ENCODE measurements at places on chromosomes 12 and 14.

DNA sequence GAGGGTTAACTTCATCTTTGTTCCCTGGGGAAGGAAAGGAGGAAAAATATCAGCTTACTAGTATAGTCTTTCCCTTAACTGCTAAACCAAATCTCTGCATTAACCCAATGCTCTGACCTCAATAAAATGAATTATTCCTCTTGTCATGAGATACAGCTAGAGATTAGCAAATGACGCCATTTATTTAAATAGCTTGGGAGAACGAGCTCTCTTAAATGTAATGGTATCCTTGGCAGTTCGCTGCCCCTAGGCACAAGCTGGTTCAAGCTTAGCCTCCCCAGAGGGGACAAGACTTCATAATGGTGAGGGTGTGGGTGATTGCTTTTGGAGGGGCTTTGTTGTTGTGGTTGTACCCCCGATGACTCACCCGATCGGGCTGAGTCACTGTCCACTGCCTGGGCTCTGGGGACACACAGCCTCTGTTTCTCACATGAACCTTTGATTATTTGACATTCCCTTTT is 19.6 kb downstream of the FNTB start:
- DNase-seq, result no peak

DNA sequence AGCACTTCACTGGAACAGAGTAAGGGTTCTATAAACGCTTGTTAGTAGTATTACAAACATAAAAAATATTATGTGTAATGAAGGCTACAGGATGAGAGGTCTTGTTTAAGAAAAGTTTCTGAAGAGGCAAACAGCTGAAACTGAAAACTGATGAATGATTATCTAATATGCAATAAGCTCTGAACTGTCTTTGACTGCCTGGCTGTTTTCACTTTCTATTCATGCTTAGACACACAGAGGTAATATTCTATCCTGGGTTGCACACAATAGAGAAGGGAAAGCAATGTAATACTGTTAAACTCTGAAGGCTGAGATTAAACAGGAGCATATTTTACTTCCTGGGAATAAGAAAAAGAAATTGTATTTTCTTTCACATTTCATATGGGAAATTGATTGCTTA is 251.3 kb downstream of the ALX1 start:
- DNase-seq, result no peak

- DNase-seq, result no peak
Measured at GRCh38 chr14:90999299-90999698, 61.1 kb downstream of the RPS6KA5 start.

DNA sequence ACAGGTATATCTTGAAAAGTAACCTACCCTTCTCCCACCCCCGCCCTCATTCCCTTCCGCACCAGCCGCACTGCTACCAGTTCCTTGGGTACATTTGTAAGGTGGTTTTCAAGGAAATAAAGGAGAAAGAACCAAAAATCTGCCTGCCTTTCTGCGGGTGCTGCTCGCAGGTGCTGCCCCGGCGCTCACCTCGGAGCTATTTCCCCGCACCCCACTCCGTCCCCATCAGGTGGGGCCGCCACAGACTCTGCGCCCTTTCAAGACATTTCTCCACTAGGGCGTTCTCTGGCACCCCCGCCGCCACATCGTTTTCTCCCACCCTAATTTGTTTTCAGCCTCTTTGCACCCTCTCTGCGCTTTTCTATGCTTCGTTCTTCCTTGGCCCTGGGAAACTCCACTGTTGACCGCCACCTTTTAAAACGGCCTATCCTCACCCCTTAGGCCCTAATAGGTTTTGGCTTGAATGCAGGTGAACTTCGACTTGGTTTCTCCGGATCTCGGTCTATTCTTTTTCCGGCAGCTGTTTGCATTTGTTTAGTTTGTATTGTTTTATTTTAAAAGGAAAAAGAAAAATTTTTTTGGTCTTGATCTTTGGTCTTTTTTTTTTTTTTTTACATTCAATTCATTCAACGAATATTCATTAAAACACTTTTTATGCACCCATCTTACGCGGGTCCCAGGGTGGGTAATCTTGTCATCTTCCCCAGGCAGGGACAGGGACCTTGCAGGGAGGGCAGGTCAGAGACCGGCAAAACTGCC is 3.0 kb downstream of the VSX2 start:
- no peak for DNase-seq

GRCh38 chr12:84638811-84639368 is 273.7 kb downstream of the SLC6A15 start:
- DNase-seq, result no peak

- no peak for DNase-seq
Measured at GRCh38 chr12:45718306-45718705, 11.2 kb upstream of the ARID2 start.

DNA sequence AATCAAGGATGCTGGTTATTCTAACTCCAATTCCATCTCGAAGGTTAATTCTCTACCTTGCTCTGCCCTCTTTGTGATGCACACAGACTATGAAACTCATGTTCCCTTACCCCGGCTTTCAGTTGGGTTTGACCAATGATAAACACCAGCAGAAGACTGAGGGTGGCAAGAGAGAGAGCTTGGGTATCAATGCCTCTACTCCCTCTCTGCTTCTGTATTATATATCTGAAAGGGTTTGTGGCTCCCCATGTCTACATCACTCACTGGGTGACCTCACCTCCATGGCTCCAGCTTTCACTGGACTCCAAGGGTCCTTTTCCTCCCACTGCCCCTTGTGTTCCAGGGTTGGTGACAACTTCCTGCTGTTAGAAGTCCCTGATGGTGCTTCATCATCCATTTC is 659.0 kb upstream of the TBX3 start:
- no peak for DNase-seq

DNA sequence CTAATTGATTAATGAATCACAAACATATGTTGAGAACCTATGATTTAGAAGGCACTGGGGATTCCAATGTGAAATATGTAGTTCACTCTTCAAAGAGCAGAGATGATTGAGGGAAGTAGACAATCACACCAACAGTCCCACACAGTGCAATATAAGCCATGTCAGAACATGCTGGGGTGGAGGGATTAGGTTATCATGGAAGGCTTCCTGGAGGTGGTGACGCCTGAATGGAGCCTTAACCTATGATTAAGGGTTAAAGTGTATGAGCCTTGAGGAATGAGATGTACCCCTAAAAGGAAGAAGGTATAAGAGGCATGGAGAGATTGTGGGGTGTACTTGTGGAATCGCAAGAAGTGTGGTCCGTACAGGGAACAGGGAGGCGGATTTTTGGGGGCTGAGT is 31.3 kb downstream of the ERH start:
- DNase-seq, result no peak

DNA sequence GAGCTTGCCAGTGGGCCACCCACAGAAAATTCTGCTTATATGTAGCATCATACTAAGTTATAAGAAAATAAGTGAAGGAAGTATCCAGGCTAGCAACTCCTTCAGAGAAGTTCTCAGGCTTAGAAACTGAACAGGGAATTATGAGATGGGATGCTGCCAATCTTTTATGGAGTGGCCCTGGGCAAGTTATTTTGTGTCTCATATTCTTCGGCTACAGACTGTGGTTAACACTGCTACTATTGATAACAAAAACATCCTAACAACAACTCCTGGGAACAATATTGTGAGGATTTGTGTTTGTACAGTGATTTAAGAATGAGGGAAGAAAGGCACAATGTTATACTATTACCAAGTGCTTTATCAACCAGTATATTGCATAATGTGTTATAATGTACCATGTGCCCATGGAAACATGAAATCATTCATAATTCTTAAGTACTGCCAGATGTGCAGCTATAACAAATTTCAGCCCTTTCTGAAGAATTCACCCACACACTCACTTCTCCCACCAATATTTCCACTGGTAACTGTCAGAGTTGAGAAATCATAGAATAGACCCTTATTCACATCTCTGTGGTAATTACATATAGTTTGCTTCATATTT is 113.3 kb upstream of the SOX5 start:
- no peak for DNase-seq

DNA sequence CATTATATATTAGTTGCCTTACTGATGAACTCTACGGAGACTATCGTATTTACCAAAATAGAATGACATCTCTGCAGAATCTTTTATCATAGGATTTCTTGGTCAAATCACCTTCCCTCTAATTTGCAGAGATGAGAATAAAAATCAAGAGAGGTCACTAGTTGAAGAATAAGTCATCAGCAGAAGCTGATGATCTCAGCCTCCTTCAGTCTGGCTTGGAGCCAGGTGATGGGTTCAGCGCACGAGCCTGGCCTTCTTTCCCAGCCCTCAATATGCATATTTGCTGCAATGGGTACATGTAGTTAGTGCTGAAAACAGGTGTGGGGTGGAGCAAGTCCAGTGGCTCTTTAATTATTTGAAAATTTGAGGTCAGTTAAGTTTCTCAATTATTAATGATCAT is 19.2 kb upstream of the EMP1 start:
- no peak for DNase-seq

GRCh38 chr14:22471545-22472121 is 117.4 kb downstream of the DAD1 start:
- DNase-seq, result peak; percentile 39

- DNase-seq, result no peak
Measured at GRCh38 chr12:103879878-103880277, 38.8 kb upstream of the NT5DC3 start.

DNA sequence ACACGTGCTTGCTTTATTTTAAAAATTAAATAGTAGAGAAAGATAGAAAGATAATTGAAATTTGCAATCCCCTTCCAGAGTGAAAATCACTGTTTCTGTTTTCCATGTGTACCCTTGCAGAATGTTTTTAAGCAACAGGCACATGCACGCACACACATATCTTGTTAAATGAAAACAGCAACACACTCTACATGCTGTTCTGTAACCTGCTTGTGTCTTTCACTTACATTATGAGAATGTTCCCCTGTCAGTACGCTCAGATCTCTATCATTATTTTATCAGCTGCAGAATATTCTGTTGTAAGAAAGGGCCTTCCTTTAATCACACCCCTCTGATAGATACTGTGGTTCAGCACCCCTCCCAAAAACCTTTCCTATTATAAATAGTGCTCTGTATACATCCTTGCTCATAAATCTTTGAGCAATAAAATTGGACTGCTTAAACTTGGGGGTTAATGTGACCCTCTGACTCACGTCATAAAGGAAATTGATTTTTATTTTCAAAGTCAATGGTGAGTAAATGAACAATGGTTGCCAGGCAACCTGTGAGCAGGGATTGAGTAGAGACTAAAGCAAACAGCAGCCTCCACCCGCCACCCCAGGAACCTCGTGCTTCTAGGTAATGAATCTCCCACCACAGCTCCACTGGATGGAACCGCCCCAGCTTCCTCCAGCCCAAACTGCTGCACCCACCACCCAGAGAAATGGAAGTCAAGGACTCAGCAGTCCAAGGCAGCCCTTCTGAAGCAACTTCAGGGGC is 31.9 kb upstream of the CHGA start:
- DNase-seq, result no peak

DNA sequence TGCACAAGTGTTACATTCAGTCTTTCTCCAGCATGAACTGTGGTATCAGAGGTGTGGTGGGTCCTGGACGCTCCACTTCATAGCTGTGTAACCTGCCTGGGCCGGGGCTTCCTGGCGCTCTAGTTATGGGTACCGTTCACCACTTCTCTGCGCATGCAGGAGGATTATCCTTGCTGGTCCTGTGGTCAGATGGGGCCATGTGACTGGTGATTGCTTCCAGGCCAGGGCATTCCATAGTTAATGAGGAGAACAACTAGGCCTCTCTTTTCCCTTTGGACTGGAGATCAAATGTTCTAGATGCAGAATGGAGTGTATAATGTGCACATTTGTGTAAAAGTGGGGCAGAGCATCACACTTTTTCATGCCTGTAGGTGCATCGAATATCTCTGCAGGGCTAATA is 444.0 kb downstream of the AACS start:
- DNase-seq, result no peak

- DNase-seq, result peak; percentile 11
Measured at GRCh38 chr12:78470354-78471195, 394.0 kb upstream of the SYT1 start.

- no peak for DNase-seq
Measured at GRCh38 chr12:119415714-119416113, 81.2 kb downstream of the CCDC60 start.

- no peak for DNase-seq
Measured at GRCh38 chr12:7092229-7092985, at the start of gene C1R. C1R (minus strand) TSS chr12:7092445; CDS start chr12:7092388, 57 bp downstream.

DNA sequence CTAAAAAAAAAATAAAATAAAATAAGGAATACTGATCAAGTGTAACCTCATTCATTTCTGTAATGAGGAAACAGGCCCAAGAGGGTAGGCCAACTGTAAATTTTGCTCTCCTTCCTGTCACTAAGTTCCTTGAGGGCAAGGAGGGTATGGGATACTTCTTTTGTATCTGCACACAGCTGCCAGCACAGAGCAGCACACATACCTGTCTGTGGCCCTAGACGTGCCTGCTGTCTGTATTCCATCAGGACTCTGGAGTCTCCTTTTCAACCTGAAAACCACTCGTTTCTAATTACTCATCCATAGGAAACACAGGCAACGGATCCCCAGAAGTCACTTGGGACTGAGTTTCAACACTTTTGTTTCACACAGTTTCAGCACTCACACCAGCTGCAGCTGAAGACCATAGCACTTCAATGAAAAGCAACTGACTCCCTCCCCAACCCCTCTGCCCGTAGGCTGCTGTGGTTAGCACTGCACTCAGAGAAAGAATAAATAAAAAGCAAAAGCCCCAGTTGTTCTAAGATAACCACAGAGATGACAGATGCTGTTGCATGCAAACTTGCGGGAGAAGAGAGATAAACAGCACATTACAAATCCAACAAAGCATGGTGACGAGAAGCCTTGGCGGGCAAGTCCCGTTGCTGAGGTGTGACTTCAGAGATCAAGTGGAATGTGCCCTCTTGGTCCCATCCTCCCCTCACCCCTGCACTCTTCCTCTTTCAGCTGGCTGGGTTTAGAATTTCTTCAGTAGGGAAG is 24.9 kb downstream of the CRACR2A start:
- DNase-seq, result no peak

DNA sequence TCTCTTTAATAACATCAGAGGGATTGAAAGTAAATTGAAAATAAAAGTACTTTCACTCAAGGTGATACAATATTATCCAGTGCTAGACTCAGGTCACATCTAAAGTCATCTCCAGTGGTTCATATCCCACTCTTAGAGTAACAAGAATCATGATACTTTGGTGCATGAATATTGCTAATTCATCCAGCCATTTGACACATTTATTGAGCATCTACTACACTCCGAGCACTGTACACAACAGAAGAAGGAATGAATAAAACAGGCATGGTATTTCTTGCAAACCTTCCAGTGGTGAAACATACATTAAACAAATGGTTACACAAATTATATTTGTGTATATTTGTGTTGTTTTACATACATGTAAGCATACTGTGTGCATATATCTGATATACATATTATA is 116.0 kb upstream of the TMCC3 start:
- DNase-seq, result no peak

DNA sequence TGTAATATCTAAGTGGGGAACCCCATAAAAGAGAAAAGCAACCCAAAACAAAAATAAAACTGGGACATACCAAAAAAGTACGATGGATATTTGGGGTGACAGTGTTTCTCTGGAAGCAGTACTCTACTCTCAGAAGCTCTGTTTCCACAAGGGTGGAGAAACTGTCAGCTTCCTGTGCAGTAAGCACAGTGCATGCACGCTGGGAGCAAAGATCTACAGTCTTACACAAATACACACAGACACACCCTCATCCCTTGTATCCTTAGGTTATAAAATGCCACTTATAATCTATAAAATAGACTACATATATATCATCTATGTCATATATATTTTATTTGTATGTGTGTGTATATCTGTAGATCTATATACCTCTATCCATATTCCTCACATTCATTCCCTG is 225.8 kb upstream of the SOX5 start:
- no peak for DNase-seq
